ENCODE measurements at places on chromosomes 5 and 9.

DNA sequence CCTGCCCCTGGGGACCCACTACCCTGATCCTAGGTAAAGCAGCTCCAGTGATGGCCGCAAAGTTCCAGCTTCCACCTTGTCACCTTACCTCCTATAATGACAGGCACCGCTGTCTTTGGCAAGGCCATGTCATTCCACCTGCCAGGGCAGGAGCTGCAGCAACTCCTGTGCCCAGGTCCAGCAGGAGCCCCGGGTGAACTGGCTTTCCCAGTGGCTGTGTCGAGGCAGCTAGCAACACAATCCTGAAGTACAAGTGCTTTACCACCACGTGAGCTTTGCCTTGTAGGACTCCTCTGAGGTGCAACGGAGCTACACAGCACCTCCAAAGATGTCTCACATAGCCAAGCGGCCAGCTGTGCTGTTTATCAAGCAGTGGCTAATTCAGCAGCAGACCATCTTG is 20.7 kb upstream of the MGAT1 start:
- no peak for DNase-seq

- DNase-seq, result no peak
Observed at GRCh38 chr9:134502266-134502791, 139.3 kb upstream of the COL5A1 start.

GRCh38 chr5:140037012-140037411 is 6.1 kb downstream of the NRG2 start:
- peak; percentile 55 for DNase-seq

- DNase-seq, result no peak
Observed at GRCh38 chr5:172951371-172952033, 7.7 kb upstream of the RPL26L1 start.

- DNase-seq, result no peak
Observed at GRCh38 chr9:75190762-75191161, 102.4 kb downstream of the OSTF1 start.

- no peak for DNase-seq
Observed at GRCh38 chr5:81513982-81514381, 120.0 kb upstream of the ACOT12 start.

- DNase-seq, result no peak
Observed at GRCh38 chr5:154071799-154072413, 33.1 kb downstream of the MFAP3 start.
